Activated CD8-positive, alpha-beta T cell treated with anti-CD3 and anti-CD28 coated beads, Interleukin-2, amount 10 ng/mL, durations not matched to agents 7 days and 5 days (primary cell): ENCODE measurements at places on chromosomes 7 and 10.

DNA sequence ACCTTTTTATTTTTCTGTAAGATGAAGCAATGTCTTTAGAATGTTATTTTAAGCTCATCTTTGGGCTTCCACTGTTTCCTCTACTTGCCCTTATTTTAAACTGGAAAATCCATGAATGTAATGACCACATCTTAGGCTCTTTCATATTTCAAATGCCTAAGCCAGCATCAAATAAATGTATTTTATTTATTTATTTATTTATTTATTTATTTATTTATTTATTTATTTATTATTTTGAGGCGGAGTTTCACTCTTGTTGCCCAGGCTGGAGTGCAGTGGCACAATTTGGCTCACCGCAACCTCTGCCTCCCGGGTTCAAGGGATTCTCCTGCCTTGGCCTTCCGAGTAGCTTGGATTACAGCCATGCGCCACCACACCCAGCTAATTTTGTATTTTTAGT, 69.2 kb downstream of the HDAC9 start:
- DNase-seq: no peak
- H3K27ac ChIP-seq: no peak overlapping the region
- no peak overlapping the region for H3K4me3 ChIP-seq
- H3K36me3 ChIP-seq: no peaks in the 10 kb centered on the region
- H3K4me1 ChIP-seq: no peaks in the 10 kb centered on the region

DNA sequence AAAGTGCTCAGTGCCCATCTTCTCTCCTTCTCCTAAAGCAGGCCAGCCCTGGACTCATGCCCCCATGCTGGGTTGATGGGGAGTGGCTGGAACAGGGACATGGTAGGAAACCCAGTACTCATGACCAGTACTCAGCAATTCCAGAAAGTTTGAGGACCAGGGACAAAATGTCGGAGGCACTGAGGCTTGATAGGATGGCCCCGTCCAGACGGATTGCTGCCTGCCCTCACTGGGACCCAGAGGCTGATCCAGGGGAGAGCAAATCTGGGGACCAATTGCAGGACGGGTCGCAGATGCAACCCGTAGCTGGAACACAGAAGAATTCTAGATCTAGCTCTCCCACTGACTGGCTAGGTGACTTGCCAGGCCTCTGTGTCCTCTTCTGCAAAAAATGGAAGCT, 5.1 kb downstream of the ZCCHC24 start:
- H3K4me1 ChIP-seq: peaks cover 17% of the 10 kb centered on the region
- no peak overlapping the region for H3K27ac ChIP-seq
- H3K36me3 ChIP-seq: no peaks in the 10 kb centered on the region
- peaks cover 11% of the 10 kb centered on the region for H3K27me3 ChIP-seq
- H3K4me3 ChIP-seq: no peak overlapping the region

- H3K4me1 ChIP-seq: peaks cover 68% of the 10 kb centered on the region
- H3K27ac ChIP-seq: peak overlapping the region; percentile 100
- no peaks in the 10 kb centered on the region for H3K27me3 ChIP-seq
- DNase-seq: peak; percentile 61
Measured at GRCh38 chr10:112375721-112376395, 1.9 kb downstream of the ACSL5 start.

GRCh38 chr10:124068929-124069328, 24.5 kb downstream of the CHST15 start:
- H3K4me3 ChIP-seq: no peak overlapping the region
- peaks cover 7% of the 10 kb centered on the region for H3K27me3 ChIP-seq
- H3K27ac ChIP-seq: no peak overlapping the region
- no peaks in the 10 kb centered on the region for H3K36me3 ChIP-seq
- H3K4me1 ChIP-seq: peaks cover 41% of the 10 kb centered on the region

DNA sequence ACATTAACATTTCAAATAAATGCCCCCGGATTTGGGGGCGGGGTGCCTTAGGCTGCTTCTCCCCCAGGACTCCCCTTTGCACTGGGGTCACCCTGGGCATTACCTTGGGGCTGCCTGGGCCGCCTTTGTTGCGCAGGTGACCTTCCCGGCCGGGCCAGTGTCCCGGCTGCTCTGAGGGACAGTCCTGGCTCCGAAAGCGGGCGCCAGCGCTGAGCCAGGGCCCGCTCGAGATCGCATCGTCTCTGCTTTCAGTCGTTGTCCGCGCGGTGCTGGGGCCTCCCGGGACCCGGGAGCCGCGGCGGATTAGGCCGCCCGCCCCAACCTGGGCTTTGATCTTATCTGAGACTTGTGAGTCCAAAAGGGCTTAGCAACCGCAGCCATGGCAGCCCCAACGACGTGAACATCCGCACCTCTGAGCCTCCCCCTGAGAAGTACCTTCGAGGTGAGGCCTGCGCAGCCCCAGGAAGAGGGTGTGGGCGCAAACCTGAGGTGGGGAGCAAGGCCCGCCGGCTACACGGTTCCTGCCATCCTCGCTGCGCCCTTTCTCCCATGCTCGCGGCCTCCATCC, 14.8 kb upstream of the WAPL start:
- H3K4me1 ChIP-seq: peaks cover 30% of the 10 kb centered on the region
- H3K27ac ChIP-seq: peak overlapping the region; percentile 80
- H3K27me3 ChIP-seq: no peaks in the 10 kb centered on the region
- H3K4me3 ChIP-seq: peak overlapping the region; percentile 53
- no peaks in the 10 kb centered on the region for H3K36me3 ChIP-seq

DNA sequence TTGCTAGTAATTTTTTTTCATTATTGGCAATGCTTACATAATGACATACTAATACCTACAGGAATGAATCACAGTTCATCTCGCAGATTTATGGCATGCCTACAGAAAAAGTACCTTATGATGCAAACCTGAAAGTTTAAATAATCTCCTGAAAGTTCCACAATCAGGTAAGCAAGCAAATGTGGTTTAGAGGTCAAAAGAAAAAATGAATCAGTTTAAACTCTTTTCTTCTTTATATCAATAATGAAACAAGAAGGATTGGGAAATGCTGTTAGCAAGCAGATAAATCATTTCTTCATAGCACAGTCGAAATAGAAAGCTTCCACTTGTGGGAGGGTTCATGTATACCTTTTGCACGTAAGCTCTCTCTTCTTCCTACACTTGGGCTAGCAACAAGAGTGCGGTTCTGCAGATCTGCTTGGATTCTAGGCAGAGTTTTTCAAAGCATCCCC, 53.7 kb upstream of the MTPN start:
- peaks cover 5% of the 10 kb centered on the region for H3K27me3 ChIP-seq
- H3K27ac ChIP-seq: no peak overlapping the region
- H3K4me1 ChIP-seq: no peaks in the 10 kb centered on the region
- no peak overlapping the region for H3K4me3 ChIP-seq

DNA sequence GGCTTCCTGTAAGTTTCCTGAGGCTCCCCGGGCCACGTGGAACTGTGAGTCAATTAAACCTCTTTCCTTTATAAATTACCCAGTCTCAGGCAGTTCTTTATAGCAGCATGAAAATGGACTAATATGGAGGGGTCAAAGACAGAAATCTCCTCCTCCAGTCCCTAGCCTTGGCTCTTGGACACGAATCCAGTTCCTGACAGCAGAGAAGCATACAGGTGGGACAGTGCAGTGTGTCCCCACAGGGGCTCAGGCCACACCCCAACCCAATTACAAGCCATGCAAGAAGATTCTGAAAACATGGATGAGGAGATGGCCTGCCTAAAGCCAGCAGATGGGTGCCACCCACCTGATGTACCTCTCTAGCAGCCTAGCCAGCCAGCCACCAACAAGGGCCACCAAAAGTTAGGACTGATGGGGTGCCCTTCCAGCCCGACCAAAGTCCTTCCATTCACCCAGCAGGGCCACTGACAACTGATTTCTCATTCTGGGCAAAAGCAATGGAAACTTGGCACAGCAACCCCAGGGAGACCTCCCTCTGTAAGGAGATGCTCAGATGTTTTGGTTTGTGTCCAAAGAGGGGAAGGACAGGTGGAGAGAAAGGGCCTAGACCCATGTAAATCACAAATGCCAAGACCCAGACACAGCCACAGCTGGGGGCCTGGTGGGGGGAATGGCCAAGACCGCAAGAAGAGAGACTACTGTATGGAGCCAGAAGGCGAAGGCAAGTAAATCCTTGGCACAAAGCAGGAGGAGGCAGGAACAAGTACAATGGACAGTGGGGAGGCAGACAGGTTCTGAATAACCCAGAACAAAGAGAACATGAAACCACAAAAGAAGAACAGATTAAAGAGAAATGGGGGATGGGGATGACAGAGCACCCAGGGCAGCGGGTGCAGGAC, 13.6 kb downstream of the GPRIN2 start:
- no peaks in the 10 kb centered on the region for H3K4me1 ChIP-seq
- no peak overlapping the region for H3K27ac ChIP-seq
- peaks cover 31% of the 10 kb centered on the region for H3K27me3 ChIP-seq
- no peaks in the 10 kb centered on the region for H3K36me3 ChIP-seq
- no peak for DNase-seq

DNA sequence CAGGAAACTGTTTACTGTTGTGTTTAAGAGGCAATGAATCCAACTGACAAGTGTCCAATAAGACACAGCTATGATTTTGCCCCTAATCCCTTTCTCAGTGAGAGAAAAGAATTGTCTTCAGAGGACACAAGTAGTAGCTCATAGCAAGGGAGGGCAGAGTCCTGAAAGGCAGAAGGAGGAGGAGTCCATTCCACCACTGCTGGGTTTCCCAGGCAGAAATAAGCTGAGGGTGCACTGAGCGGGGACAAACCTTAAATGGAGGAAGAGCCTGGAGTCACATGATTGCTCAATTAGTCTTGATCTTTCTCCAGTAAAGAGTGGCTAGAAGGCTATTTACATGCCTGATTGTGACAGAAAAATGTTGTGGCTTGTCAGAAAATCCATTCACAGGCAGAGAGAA, 573.8 kb downstream of the POM121L12 start:
- no peaks in the 10 kb centered on the region for H3K27me3 ChIP-seq
- H3K27ac ChIP-seq: no peak overlapping the region
- DNase-seq: no peak

GRCh38 chr10:86684331-86685097, 16.2 kb downstream of the LDB3 start:
- peaks cover 6% of the 10 kb centered on the region for H3K4me1 ChIP-seq
- no peaks in the 10 kb centered on the region for H3K27me3 ChIP-seq
- no peak overlapping the region for H3K27ac ChIP-seq
- DNase-seq: no peak

- H3K36me3 ChIP-seq: peaks cover 40% of the 10 kb centered on the region
- peaks cover 37% of the 10 kb centered on the region for H3K4me1 ChIP-seq
- peak; percentile 72 for DNase-seq
- no peaks in the 10 kb centered on the region for H3K27me3 ChIP-seq
- H3K4me3 ChIP-seq: peak overlapping the region; percentile 37
- peak overlapping the region; percentile 97 for H3K27ac ChIP-seq
Measured at GRCh38 chr7:157471259-157472125, 134.7 kb downstream of the DNAJB6 start.

DNA sequence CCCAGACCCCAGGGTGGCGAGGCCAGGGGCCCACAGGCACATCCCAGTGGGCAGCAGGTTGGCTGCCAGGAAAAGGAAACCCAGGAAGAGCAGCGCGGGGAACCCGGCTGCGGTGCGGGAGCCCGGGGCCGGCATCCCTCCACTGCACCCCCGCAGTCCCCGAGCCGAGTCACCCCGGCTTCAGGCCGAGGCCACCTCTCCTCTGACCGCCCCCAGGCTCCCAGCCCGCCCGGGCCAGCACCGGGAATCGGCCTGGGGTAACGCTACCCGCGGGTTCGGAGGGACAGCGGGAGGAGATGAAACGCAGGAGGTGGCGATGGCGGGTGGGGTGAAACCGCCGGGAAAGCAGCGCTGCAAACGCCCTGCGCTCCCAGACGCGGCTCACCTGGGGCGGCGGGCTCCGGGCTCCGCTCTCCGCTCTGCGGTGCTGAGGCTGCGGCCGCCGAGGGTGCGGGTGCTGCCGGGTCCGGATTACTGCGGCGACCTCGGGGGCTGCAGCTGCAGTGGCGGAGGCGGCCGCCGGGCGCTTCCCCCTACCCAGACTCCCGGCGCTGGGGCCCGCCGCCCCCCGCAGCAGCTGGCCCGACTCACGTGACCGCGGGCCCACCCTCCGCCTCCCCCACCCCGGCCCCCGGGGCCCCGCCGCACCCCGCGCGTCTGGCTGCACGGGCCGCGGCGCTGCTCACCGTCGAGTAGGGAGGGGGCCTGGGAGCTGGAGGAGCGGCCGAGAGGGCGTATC, at the start of gene SCRN1:
Gene SCRN1, minus strand, starts transcription at position 545 of the 739 bp plus-strand sequence. CDS start 20,734 bp downstream, outside the sequence.
- peaks cover 19% of the 10 kb centered on the region for H3K4me1 ChIP-seq
- peaks cover 42% of the 10 kb centered on the region for H3K27me3 ChIP-seq
- no peaks in the 10 kb centered on the region for H3K36me3 ChIP-seq
- peak within 1 kb of the TSS; percentile 74 for H3K4me3 ChIP-seq

- no peak overlapping the region for H3K4me3 ChIP-seq
- H3K36me3 ChIP-seq: no peaks in the 10 kb centered on the region
- peaks cover 11% of the 10 kb centered on the region for H3K4me1 ChIP-seq
- no peak overlapping the region for H3K27ac ChIP-seq
Measured at GRCh38 chr10:8283166-8283905, 228.8 kb downstream of the GATA3 start.

DNA sequence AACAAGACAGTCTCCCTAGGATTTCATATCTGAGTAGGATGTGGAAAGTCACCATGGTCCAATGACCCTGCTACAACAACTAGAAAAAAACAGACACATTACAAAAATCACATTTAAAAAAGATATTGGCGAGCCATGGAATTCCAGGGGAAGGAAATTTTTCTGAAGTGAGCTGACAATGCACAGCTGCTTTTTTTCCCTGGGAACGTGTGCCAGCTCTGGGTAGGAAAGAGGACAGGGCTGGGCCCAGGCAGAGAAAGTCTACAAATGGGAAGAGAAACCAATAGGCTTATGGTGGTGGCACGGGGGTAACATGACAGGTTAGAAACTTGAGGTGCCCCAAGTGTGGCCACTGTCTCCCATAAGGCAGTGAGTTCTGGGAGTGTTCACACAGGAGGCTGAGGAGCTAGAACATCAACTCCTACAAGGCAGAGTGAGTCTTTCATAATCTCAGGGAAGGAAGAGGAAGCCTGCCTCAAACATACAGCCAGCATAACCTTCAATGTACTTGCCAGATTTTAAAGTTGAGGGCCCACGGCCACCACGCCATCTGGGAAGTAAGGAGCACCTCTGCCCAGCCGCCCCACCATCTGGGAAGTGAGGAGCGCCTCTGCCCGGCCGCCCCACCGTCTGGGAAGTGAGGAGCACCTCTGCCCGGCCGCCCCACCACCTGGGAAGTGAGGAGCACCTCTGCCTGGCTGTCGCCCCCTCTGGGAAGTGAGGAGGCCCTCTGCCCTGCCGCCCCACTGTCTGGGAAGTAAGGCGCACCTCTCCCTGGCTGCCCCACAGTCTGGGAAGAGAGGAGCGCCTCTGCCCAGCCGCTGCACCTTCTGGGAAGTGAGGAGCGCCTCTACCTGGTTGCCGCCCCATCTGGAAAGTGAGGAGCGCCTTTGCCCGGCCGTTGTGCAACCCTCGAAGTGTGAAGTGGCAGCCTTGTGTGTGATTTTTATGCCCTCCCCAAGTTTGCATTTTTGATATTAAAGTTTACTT, 5.9 kb downstream of the FBXL13 start:
- no peaks in the 10 kb centered on the region for H3K4me1 ChIP-seq
- no peaks in the 10 kb centered on the region for H3K36me3 ChIP-seq
- H3K27me3 ChIP-seq: peaks cover 5% of the 10 kb centered on the region
